ENCODE measurements at places on chromosomes 1 and 21. TPM values are rescaled to one million over a fixed set of nuclear protein-coding genes. Genes with fewer than 3 reads are reported as not detected.

GRCh38 chr1:109531826-109532364 is 7.8 kb upstream of the GPR61 start:
- DNase-seq = no peak

DNA sequence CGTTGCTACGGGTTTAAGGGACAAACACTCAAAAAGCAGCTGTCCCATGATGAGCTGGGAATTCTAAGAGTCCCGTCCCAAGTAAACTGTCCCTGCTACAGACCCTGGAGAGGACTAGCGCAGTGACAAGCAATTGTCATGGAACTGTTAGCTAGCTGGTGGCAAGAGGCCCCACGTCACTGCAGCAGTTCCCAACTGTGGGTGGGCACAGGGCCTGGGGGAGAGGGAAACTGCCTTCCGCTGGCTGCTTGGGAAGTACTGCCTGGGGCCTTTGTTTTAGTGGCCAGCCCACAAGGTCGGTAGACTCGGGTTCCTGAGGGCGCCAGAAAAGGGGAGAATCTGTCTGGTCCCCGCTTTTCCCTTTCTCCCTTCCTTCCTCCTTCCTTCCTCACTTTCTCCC is 97.4 kb downstream of the LACTBL1 start:
- DNase-seq = no peak

DNA sequence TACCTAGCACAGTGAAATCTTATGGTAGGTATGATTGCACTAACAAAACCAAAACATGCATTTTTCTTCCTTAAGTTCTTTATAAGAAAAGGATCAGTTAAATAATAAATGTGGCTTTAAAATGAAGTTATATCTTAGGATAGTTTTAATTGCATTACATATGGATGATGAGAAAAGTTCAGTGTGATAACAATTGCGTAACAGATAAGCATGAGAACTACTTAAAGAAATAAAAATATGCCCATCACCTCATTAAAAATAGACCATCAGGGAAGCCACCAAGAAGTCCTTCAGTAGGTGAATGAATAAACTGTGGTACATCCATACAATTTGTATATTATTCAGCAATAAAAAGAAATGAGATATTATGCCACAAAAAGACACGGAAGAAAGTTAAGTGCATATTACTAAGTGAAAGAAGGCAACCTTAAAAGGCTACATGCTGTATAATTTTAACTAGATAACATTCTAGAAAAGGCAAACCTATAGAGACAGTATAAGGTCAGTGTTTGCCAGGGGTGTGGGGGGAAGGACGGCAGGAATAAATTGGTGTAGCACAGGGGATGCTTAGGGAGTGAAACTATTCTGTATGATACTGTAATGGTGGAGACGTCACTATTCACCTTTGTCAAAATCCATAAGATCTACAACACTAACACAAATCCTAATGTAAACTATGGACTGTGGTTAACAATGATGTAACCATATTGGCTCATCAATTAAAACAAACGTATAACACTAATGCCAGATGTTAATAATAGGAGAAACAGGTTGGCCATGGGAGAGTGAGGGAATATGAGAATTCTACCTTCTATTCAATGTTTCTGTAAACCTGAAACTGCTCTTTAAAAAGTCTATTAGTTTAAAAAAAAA is 42.9 kb downstream of the MPZL1 start:
- no peak for DNase-seq

DNA sequence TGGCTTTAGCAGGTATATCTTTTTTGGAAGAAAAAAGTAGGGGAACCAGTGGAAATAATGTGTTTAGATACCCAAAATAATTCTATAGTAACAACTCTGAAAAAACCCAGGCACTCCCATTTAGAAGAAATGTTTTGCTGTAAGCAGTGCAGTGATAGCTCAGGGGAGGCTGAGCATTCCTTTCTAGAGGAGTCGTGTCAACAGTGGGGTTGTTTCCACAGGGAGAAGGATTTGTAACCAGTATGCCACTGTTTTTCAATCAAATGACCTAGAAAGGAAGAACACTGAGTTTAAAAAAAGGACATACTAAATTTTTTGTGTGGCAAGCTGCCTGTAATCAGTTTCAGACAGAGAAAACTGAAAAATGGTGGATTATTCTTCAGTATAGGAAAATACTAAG is 2.4 kb downstream of the PGD start:
- no peak for DNase-seq

GRCh38 chr1:186046437-186047211 is 312.4 kb downstream of the HMCN1 start:
- no peak for DNase-seq

DNA sequence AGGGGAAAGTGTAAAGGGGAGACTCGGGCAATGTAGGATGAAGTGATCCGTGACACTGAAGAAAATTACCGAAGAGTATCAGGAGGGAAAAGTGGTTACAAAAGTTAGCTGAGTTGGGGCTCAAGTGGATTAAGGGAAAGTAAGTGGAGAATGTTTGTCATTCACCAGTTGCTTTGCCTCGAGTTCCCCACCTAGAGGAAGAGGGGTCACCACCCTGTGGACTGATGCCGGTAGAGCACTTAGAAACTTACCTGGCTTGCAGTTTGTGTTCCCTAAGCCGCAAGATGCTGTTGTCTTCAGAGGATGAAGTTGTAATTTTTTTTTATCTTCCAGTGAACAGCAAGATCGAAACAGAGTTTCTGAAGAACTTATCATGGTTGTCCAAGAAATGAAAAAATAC is 1.0 kb downstream of the PER3 start:
- no peak for DNase-seq

GRCh38 chr1:160068225-160068624 is 1.7 kb downstream of the KCNJ10 start:
- DNase-seq = no peak

DNA sequence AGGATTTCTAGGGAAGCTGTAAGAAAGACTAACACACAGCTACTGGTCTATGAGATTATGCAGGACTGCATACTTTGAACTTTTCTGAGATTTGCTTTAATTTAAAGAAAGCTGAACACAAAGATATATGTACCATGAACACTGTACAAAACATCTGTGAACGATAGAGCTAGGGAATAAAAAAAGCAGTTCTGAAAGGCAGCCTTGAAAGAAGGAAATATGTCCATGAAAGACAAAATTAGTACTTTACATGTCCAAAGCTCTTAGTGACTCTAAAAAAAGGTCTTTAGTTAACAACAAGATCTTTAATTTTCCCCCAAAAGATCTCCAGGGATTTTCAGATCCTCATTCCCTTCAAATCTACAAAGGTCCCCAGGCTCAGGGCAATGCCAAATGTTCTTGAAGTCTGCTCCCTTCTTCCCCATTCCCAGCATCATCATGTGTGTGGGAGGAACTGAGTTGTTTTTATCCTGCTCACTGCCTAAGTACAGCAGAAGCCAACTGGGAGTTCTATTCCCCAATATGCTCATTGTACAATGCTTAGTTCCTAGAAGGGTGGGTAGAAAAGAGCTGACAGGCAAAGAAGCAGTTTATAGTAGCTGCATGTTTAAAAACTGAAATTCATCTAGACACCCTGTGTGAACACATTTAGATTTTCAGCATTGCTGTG is 60.1 kb upstream of the PTCH2 start:
- DNase-seq = no peak

- DNase-seq = no peak
Measured at GRCh38 chr1:117654493-117655219, 48.8 kb downstream of the TENT5C start.

GRCh38 chr1:221040691-221041285 is 161.5 kb downstream of the HLX start:
- DNase-seq = no peak

DNA sequence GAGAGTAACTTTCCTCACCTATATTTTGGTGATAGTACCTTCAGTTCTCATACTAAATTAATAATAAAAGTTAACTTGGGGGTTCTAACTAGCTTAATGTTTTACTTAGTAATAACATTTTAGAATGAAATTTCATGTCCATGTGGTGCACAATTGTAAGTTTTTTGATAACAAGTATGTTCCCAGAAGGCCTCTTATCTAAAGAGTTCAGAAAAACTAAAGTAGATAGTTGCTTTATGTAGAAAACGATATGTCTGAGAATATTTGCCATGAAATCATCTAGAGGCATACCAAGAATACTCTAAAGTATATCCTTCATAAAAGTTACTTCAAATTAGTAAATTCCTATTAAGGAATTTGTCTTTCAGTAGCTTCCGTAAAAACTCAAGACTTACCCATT is 10.2 kb upstream of the ADCY10 start:
- no peak for DNase-seq

DNA sequence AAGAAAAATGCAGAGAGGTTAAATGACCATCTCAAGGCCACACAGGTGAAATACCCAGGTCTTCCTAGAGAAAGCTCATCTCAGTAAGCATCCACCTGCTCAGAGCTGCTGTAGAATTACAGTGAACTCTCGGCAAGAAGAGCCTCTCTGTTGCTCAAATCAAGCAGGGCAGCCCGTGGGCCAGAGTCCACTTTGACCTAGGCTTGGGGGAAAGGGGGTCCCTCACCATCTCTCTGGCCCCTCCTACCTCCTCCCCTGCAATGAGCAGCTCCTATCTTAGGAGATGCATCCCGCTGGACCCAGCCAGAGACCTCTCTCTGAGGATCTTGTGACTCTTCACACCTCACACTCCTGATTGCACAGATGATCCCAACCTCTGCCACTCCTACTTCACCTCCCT is 364.7 kb downstream of the PTPRU start:
- no peak for DNase-seq

- DNase-seq = no peak
Measured at GRCh38 chr1:33319186-33319948, 1.5 kb downstream of the A3GALT2 start.

DNA sequence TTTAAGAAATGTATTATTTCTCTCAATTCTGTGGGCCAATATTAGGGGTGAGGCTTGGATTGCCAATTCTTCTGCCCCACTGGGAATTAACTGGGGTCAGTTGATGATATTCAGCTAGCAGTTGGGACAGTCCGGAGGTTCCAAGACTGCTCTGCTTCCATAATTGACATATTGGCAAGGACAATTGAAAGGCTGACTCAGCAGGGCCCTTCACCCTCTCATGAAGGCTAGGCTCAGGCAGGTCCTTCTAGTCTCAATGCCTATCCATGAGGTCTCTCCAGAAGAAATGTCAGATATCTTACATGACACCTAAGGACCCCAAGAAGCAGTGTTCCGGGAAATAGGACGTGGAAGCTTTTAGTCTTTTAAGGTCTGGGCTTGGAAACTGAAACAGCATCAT is 13.3 kb upstream of the RNF11 start:
- no peak for DNase-seq

DNA sequence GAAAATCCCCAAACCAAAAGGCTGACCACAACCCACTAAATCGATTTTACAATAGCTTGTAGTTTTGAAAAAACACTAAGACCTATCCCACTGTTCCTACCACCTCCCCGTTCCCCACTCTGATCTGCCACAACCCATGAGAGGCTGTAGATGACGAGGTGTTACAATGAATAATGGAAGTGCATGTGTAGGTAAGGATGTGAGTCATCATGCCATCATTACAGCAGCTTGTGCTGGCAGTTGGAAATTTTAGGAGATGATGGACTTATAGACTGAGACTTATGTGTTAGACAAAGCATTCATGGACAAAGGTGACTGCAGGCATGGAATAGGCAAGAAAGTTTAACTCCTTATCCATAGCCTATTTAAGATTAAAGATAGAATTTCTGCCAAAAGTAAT is 184.7 kb upstream of the CACYBP start:
- no peak for DNase-seq

GRCh38 chr21:42653231-42654061 is at the start of gene PDE9A:
Gene PDE9A, plus strand, starts transcription at chr21:42653621. Its CDS starts 194 bp downstream, at chr21:42653815.
- DNase-seq = peak; percentile 88

DNA sequence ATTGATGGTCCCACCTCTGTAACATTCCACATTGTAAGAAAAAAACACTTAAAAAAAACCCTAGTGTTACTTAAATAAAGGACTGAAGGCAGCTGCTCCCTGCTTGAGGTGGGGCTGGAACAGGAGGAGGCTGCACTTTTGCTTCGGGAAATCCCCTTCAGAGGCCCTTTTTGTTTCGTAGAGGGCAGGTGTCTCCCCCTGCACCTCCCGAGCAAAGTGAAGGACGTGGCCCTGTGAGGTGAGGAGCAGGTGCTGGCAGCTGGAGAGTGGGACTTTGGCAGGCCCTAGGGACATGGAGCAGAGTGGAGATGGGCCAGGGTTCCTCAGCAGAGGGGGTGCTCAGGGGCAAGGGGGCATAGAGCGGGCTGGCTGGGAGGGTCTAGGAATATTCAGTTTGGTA is 33.4 kb upstream of the WNT4 start:
- DNase-seq = no peak

DNA sequence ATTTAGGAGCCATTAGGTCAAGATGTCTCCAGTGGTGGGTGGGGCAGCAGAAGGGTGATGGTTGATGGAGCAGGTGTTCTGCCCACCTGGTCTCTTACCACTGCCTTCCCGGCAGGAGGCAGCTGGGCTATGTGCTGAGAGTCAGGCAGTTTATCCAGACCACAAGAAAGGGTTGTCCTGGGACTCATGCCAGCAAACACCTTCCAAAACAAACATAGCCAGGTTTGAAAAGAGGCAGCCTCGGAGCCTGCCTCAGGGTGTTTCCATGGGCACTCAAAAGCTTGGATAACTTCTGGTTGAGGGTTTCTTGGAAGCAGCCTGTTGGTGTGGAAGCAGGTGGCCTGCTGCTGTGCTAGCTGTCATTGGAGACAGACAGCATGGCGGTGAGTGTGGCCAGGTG is 187.2 kb downstream of the PCP4 start:
- no peak for DNase-seq

GRCh38 chr1:109546311-109547109 is 1.9 kb upstream of the GNAI3 start:
- DNase-seq = peak; percentile 95

DNA sequence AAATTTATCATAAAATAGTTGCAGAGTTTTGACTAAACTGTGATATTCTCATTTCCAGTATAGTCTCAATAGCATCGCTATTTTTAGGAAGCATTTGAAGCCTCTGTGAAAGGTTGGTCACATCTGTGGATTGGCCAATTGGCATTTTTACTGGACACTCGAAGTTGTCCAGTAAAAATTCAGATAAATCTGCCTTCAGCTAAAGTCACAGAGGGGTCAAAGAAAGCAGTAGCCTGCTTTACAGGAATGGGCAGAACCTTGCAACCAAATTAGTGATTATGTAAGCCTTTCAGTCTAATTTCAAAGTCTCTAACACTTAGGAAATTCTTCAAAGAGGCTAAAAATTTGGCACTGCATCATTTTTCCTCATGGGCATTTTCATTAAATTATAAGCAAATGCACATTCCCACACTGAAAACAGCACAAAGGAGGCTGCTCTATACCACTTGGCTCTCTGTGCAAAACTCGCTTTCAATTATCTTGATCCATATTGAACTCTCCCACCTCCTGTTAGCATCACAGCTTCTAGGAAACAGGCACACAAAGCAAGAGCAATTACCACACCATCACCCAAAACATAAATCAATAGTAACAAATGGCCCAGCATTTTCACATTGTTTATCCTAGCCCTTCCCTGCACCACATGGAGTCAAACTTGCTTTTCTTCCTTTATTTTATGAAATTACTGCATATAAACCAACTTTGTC is 318.5 kb upstream of the DUSP10 start:
- no peak for DNase-seq

- no peak for DNase-seq
Measured at GRCh38 chr1:165886983-165887382, 59.6 kb downstream of the UCK2 start.

The LCE1F gene
- not detected for total RNA-seq

The ATAD3C gene
- 0.28 TPM for total RNA-seq

The NR5A2 gene
- 1.7 TPM for total RNA-seq

The CAMK1G gene
- total RNA-seq = 1.5 TPM

The TLR5 gene
- 0.13 TPM for total RNA-seq

The TFF2 gene
- not detected for total RNA-seq

Measured in endodermal cell (in vitro differentiated cells).